ENCODE measurements at places on chromosomes 1 and 21. TPM values are rescaled to one million over a fixed set of nuclear protein-coding genes. Genes with fewer than 3 reads are reported as not detected.

DNA sequence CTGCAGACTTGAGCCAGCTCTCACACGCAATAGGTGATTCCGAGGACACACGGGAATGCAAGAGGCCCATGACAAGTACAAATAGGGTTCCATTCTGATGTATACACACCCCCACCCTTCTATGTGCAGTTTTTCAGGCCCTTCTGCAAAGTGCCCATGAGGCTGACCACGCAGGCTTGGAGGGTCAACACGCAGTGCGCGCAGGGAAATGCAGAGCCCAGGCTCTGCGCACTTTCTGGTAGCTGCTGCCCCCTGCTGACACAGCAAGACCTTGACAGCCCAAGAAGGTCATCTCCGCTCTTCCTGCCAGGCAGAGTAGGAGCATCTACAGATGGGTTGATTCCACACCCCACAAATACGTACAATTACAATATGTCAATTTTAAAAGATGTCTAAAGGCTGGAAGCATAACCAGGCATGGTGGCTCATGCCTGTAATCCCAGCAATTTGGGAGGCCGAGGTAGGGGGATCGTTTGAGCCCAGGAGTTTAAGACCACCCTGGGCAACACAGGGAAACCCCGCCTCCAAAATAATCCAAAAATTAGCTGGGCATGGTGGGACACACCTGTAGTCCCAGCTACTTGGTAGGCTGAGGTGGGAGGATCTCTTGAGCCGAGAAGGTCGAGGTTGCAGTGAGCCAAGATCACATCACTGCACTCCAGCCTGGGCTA, 18.5 kb downstream of the SH3BP5L start:
- DNase-seq = no peak

DNA sequence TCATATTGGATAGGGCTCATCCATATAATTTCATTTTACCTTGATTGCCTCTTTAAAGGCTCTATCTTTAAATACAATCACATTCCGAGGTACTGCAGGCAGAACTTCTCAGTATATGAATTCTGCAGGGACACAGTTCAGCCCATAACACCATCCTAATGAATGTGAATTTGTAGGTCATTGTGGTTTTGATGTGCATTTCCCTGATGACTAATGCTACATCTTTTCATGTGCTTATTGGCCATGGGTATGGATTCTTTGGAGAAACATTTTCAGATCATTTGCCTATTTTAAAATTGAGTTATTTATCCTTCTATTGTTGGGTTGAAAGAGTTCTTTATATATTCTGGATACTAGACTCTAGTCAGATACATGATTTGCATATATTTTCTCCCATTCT, 9.6 kb upstream of the RPS6KC1 start:
- no peak for DNase-seq

DNA sequence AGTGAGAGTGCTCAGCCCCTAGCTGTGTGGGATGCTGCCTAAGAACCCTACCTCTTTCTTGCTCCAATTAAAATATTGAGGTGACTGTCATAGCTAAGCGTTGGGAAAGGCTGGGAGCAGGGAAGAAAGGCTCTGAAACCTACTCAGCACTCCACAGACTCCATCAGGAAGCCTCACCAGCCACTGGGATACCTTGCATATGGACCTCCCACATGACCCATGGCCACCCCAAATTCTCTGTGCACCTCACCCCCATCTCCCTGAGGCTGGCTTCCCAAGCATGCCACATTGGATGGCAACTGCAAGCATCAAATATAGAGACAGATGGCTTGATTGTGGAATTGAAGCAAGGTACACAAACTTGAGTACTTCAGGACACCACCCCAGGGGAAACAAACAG, 41.8 kb downstream of the FLVCR1 start:
- no peak for DNase-seq

DNA sequence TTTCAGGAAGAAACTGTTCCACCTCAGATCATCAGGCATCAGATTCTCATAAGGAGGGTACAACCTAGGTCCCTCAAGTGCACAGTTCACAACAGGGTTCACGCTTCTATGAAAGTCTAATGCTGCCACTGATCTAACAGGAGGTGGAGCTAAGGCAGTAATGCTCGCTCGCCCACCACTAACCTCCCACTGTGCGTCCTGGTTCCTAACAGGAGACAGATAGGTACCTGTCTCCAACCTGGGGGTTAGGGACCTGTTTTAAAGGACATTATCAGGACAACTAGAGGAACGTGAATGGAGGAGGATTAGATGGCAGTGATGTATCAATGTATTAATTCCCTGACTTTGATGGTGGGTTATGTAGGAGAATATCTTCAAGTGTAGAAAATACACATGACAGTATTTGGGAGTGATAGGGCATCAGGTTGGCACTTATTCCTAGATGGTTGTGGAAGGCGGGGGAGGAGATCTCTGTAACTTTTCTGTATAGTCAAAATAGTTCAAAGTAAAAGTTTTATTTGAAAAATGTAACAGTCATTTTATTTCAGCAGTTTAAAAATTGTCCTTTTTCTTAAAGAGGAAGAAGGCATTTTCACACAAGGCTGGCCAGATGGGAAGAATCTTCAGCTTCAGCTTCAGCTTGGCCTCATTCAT, 43.9 kb downstream of the DEGS1 start:
- DNase-seq = no peak

DNA sequence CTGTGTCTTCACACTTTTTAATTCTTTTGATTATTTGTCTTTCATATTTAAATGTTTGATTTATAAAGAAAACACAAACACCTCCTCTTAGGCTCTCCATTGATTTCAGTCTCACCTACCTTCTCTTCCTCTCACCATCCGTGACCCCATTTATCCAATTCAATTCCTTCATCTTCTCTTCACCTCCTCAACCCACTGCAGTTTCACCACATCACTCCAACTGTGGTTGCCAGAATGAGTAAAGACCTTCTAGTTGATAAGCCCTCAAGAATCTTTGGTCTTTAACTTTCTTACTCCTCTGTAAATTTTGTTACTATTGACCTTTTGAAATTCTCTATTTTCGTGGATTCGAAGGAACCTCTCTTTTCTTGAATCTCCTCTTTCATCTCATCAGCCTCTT, 260.7 kb downstream of the CHRM3 start:
- DNase-seq = no peak

DNA sequence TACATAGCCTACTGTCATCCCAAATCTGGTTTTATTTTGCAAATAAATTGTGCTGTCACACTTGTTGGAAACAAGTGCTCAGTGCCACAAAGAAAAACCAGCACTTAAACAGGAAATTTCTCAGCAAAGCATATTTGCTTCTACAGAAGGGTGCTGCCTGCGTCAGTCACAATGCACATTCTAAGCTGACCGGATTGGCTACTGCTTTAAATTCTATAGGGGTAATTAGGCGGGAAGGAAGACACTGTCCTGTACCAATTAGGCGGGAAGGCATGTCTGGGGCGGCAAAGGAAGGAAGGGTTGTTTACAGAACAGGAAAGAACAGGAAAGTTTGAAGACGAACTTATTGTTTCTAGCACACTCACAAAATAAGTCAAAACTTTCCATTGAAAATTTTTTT, 2.8 kb downstream of the IFI16 start:
- no peak for DNase-seq

DNA sequence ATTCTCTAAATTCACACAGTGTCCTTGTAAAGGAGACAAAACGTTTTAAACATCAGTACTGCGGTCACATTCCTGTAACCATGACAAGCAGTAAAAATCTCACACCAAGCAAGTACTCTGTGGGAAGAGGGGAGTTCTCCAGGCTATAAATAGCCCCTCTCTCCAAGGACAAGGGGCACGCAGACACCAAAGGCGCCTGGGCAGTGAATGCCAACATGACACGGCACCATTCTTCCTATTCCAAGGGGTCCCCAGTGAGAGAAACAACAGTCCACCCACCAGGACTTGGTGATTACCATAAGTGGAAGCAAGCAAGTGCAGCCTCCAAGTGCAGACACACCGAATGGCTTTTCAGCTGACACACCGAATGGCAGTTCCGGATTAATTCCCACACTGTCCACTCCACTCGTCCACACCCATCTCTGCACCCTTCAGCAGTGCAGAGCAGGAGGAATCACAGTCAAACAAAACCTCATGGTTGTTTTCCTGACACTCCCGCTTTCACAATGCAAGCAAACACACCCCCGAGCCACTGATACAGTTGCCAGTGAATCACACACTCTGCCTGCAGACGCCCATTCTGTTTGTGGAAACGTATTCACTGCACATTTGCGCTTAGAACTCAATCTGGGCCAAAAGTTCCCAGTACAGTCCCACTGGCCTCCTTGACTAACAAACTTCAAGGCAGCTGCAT, 1.8 kb downstream of the PTTG1IP start:
- no peak for DNase-seq

Gene TDRD5
- total RNA-seq = not detected

Gene SLC41A1
- total RNA-seq = 29.8 TPM

- no peak for DNase-seq
These were observed 30.4 kb downstream of the VTCN1 start for GRCh38 chr1:117180147-117180967.

- no peak for DNase-seq
These were observed 13.0 kb downstream of the PHGDH start for GRCh38 chr1:119724611-119725218.

Gene ADAMTS1
- 20.7 TPM for total RNA-seq

- DNase-seq = no peak
These were observed 4.8 kb upstream of the FCRLA start for GRCh38 chr1:161702250-161702649.

GRCh38 chr1:197399755-197400521, 131.9 kb downstream of the CRB1 start:
- no peak for DNase-seq

DNA sequence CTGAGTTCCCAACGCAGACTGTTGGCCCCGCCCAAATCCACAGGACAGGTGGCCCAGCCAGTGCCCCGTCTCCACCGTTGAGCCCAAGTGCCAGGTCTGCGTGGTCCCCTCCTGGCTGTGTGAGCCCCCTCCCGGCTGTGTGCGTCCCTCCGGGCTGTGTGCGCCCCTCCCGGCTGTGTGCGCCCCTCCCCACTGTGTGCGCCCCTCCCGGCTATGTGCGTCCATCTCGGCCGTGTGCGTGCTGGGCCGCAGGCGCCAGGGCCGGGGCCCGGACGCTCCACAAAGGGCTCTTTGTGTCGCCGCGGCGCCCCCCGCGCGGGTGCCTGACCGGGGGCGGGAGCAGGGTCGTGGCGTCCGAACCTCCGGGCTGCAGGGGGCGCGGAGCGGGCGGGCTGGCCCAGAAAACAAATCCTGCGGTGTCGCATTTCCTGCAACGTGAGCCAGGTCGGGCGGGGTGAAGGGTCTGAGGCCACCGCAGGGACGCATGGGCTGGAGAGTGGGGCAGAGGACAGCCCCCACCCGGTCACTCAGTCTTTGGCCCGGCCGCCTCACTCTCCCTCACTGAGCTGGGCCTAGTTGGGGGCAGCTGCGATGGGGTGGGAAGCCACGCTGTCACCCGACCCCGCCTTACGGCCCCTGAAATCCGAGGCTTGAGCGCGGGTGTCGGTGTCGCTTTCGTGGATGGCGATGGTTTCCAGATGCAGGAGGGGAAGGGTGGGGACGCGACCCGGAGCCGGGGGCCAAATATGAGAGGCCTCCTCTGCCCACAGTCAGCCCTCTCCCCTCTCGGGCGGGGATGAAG, 18.8 kb downstream of the TNFRSF25 start:
- no peak for DNase-seq

Gene COL8A2
- 0.41 TPM for total RNA-seq

Data from glomerular endothelial cell (primary cell).